NCI-H2029 treated with DMSO at 0.1 percent for 48 hours (cell line): ENCODE measurements at places on chromosomes 2 and 18.

DNA sequence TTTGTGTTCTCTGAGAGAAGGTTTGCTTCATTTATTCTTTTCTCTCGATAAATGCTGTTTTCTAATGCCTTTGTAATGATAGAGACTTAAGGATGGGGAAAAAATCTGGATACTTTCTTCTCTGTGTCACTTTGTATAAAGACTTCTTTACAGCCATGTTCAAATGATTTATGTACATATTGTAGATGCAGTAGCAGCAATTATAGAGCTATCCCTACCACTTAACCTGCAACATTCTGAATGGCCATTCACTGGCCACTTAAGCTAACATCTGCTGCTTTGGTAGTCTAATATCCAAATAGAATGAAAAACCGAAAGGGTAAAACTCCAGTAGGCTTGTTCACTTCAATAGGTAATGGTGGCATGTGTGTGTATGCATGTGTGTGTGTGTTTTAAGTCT, 97.8 kb downstream of the CSRNP3 start:
- DNase-seq: peak; percentile 64

- DNase-seq: no peak
These were observed 57.9 kb upstream of the CXCR4 start for GRCh38 chr2:136175868-136176267.

DNA sequence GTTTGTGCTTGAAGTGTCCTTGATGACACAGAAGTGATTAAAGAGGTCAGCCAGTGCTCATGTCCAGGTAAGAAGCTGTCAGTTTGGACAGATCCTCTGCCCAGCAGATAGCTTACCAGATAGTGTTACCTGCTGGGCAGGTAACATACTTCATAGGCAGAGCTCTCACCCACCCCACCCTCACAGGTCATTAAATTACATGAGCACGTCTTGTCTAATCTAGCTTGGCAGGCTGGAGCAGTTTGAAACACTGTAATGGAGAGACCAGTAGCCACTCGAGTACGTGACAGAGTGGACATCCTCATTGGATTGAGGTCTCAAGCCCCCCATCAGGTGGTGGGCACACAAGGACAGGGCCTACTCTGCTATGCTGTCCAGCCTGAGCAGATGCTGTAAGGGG, 27.1 kb downstream of the TTC32 start:
- no peak for DNase-seq

GRCh38 chr18:49094979-49095632, 144.3 kb upstream of the SMAD7 start:
- DNase-seq: no peak

GRCh38 chr2:36753706-36754221, 57.3 kb downstream of the VIT start:
- DNase-seq: no peak
